ENCODE measurements at places on chromosomes 11 and 22.

DNA sequence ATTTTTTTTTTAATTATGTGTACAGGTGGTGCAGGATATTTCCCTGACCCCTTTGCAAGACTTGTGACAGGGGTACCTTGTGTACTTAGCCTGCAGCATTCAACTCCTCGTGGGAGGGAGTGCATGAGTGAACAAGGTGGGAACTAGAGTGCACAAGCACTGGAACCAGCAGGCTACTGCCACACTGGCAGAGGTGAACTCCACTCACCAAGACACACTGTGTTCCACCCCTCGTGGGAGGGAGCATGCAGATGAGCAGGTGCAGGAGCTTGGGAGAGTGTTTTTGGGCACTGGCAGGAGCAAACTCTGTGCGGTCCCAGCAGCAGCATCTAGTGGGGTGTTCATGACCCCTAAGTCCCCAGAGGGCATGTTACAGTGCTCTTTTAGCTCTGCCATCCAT is 282.7 kb upstream of the PLET1 start:
- no peak for DNase-seq

GRCh38 chr11:1915795-1916131 is 3.7 kb upstream of the TNNT3 start:
- no peak for DNase-seq

DNA sequence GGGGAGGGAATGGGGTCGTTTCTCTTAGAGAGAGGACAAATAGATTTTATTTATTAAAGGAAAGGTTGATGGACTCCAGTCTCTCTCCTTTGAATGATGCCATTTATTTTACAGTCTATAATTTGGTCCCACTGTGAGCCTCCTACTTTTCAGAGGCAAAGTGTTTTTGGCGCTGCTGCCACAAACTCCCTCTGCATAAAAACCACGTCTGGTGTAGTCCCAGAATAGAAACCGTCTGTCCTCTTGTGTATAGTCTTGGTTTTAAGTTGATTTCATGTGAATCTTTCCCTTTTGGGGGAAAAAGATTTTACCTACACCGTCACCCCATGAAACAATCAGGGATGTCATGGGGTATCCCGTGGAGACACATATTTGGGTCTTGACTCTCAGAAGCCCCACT is 143.6 kb upstream of the SEZ6L start:
- no peak for DNase-seq

DNA sequence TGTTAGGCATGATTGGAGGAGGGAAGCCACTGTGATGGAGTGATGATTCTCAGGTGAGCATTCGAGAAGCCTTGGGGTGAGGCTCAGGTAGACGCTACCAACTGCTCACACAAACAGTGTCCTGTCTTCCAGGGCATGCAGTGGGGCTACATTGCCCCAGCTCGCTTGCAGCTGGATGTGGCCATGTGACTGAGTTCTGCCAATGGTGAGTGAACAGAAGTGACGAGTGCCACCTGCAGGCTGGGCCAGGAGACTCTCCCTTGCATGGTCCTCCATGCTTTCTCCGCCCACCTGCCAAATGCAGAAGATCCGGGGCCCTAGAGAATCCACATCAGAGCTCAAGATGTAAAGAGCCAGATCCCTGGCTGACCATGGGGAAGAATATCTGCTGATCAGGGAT is 195.9 kb downstream of the BCR start:
- peak; percentile 18 for DNase-seq

DNA sequence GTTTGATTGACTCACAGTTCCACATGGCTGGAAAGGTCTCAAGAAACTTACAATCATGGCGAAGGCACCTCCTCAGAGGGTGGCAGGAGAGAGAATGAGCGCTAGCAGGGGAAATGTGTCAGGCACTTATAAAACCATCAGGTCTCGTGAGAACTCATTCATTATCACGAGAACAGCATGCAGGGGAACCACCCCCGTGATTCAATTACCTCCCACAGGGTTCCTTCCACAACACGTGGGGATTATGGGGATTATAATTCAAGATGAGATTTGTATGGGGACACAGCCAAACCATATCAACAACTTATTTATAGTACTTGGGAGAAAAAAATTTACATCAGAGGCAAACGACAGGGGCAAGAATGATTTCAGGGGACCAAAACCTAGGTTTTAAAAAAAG is 3.0 kb downstream of the ME3 start:
- DNase-seq: no peak

- DNase-seq: no peak
Measured at GRCh38 chr22:27668828-27669797, 132.4 kb downstream of the MN1 start.

GRCh38 chr11:35605706-35606105 is 12.6 kb upstream of the FJX1 start:
- no peak for DNase-seq

GRCh38 chr11:79030448-79030847 is 410.4 kb downstream of the TENM4 start:
- no peak for DNase-seq

GRCh38 chr11:57637626-57638004 is 12.1 kb downstream of the YPEL4 start:
- DNase-seq: no peak

GRCh38 chr22:19287076-19287707 is 4.3 kb downstream of the CLTCL1 start:
- DNase-seq: no peak

- no peak for DNase-seq
Measured at GRCh38 chr11:66216911-66217310, 51.5 kb upstream of the RAB1B start.

- DNase-seq: no peak
Measured at GRCh38 chr11:131478341-131478740, 107.9 kb downstream of the NTM start.

- DNase-seq: no peak
Measured at GRCh38 chr11:10934293-10934860, 76.5 kb upstream of the ZBED5 start.

DNA sequence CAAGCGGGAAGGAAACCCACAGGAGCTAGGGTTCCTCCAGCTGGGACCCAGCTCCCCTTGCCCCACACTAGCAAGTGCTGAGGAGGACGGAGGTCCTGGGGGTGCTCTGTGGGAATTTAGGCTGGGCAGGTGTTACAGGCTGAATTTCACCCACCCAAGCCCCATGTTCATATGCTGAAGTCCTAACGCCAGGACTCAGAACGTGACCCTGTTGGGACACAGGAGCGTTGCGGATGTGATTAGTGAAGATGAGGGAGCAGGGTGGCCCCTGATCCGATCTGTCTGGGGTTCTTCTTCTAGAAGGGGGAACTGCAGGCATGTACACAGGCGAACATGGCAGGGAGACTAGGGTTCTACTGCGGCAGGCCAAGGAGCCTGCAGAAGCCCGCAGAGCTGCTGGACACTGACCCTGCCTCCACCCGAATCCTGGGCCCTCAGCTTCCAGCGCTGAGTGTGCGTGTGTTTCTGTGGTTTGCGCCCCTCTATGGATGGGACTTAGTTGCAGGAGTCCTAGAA is 103.4 kb upstream of the FGF3 start:
- DNase-seq: no peak

DNA sequence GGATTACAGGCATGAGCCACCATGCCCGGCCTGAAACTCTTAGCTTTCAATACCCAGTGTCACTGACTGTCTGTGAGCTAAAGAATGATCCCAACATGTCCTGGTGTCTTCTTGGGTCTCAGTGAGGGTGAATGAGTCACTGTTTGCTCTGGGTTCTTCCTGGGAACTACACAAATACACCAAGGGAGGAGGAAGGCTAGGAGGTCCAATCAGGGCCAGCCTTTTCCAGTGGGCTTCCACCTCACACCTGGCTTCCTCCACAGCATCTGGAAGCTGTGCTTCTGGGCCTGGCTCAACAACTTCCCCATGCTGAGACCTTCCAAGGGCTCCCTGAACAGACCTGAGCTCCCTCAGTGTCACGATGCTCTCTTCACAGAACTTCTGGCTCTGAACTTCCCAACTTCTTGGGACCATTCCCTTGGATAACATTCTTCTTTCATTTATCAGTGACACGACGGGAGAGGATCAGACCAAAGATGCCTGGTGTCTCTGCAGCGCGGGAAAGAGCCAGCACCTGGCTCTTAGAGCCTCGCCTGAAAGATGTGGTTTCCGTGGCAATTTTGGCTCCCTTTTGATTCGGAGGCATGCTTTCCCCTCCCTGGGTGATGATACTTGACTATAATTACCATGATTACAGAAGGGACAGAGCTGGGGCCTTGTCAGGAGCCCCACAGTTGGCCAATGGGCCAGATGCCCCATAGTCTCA is 22.3 kb upstream of the CHRM4 start:
- no peak for DNase-seq

DNA sequence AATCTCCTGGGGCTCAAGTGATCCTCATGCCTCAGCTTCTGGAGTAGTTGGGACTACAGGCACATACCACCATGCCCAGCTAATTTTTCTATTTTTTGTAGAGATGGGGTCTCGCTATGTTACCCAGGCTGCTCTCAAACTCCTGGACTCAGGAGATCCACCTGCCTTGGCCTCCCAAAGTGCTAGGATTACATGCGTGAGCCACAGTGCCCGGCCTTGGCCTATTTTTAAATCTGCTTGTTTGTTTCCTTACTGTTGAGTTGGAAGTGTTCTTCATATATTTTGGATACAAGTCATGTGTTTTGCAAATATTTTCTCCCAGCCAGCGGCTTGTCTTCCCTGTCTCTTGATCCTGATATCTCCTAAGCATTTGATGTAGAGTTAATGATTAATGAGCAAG is 5.0 kb downstream of the PARVB start:
- DNase-seq: no peak

DNA sequence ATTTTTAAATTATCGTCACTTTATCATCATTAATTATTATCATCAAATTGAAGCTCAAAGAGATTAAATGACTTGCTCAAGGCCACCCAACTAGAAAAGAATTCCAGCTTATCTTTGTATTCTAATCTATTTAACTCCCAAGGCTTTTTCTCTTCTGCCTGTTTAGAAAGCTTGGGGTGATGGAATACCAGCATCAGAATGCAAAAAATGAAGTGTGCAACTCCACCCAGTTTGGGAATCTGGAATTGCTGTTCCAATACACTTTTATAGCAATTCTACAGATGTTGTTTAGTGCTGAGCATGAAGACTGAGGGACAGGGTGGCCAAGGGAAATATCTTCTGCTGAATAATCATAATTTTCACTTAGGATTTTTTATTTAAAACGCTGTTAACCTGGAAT is 97.2 kb upstream of the FIBIN start:
- DNase-seq: no peak

DNA sequence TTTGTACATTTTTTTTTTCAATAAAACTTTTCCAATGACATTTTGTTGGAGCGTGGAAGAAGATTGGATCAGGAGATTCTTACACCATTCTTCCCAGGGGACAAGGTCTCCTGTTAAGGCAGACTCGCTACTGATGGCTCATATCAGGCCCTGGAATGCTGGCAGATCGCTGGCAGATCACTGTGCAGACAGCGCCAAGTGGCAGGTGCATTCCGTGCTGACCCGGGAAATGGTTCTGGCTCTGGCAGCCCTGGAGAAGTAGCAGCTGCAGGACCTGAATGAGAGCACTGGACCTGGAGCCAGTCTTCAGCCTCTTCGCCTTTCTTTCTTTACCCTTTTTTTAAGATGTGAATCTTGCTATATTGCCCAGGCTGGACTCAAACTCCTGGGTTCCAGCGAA is 10.7 kb downstream of the SERPINH1 start:
- no peak for DNase-seq

DNA sequence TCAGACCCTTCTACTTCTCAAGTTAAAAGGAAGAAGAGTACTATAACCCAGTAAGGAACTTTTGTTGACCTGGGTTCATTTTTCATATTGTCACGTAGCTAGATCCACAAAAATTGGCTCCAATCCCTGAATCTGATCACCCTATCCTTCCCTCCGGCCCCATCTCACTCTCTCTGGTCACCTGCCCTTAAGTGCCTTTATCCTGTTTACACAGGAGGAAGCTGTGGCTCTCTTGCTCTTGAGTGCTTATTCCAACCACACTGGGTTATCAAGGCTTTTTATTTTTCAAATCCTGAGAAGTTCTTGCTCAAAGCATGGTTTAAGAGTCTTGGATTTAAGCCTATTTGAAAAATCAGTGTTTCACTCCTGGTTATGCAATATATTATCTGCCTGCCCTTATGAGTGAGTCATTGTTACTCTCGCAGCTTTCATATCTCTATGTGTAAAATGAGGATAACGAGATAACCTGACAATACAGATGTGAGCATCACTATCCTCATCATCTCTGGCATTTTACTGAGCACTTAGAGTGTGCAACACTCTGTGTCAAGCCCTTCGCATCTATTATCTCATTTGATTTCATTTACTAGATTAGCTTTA is 293.9 kb downstream of the GUCY1A2 start:
- no peak for DNase-seq

DNA sequence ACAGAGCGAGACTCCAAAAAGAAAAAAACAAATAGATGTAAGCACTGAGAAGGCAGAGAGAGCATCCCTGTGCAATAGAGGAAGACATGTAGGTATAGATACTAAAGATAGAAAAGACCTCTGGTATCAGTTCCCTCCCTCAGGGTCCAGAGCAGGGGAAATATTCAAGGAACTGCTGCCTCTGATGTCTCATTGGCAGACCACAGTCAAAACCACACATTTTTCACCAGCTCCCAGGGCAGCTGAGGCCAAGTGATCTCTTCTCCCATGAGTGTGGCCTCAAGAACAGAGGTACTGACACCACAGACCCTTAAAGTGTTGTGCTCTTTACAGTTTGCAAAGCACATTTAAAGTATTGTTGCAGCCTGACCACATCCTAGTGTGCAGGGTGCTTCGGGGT is 288.5 kb downstream of the NTM start:
- no peak for DNase-seq

GRCh38 chr11:131874070-131874469 is 503.7 kb downstream of the NTM start:
- no peak for DNase-seq

DNA sequence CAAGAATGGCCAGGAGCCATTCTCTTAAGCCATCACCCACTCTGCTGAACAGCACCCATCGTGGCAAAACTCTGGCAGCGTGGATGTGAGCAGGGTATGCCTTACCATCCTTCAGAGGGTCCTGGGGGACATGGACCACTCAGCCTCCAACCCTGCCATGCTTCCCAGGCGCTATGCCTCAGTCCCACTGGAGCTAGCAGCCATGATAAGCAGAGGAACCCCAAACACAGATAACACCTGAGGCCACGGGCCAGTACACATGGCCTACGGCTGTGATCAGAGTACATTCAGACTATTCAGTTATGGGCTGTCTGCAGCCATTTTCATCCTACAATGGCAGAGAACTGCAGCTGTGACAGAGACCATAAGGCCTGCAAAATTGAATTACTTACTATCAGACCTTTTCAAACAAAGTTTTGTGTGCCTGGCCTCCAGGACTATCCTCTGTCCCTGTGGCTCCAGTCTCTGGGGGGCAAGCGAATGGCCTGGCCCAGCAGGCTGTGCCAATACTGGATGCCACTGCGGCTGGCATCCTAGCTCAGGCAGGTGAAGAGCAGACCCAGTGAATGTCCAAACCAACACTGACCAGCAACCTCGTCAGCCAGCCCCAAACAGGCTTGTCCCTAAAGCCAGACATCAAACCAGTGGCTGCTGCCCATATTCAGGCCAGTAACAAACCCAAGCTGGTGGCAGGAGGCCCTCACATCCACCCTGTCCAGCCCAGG is 6.9 kb downstream of the ARVCF start:
- DNase-seq: no peak

- peak; percentile 9 for DNase-seq
Measured at GRCh38 chr11:86688398-86689179, 16.2 kb upstream of the ME3 start.

- no peak for DNase-seq
Measured at GRCh38 chr11:3109434-3109833, 52.2 kb upstream of the CARS1 start.

Measured in stimulated activated CD4-positive, alpha-beta T cell treated with anti-CD3 and anti-CD28 coated beads, Interleukin-12 subunit alpha, Interleukin-12 subunit beta, amount 100 ng/mL, for 24 hours (primary cell).